ENCODE measurements at places on chromosomes 6 and 20.

DNA sequence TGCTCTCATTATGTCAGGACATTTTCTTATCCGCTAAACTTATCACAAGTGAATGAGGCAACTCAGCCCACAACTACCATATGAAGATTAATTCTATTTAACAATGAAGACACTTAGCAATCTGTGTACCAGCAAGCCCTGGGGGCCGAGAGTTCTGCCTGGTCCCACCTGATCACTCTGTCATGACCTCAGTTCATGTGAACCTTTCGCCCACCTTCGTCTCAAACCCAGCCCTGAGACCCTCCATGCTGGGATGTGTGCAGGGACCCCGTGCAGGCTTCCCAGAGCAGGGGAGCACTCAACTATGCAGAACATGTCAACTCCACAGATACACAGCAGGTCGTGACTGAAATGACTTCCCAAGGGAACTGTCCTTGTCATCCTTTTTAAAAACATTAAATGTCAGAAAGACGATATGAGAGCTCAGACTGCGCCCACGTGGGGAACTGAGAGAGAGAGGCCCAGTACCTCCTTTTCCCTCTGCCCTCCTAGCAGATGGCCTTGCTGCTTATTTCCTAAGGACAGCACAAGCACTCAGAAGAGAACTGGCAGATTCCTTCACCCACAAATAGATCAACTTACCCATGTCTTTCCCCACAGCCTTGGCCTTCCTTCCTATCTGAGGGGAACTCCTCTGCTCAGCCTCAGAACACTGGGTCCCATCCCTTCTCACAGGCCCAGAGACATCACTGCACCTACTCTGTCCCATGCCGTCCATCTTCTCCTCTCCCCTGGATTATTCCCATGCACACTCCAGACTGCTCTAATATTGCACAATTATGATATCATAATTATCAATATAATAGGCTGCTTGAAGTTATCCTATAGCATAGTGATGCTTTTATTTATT lies 11.5 kb downstream of the ABHD12 start:
- no peak for DNase-seq

DNA sequence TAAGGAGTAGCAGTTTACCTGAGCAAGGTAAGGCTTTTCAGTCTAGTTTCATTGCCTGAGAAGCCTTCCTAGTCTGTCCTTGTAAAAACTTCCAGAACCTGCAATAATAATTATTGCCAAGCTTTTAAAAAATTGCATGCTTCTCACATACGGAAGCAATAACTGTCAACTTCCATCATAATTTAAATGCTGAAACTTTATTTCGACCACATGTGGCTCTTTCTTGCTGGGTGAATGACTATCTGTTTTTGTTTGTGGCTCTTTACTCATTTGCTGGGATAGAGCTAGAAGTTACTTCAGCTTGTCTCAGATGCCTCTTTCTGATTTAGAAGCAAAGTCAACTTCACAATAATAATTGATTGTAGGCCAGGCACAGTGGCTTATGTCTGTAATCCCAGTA lies 95.9 kb upstream of the COL21A1 start:
- DNase-seq = no peak

DNA sequence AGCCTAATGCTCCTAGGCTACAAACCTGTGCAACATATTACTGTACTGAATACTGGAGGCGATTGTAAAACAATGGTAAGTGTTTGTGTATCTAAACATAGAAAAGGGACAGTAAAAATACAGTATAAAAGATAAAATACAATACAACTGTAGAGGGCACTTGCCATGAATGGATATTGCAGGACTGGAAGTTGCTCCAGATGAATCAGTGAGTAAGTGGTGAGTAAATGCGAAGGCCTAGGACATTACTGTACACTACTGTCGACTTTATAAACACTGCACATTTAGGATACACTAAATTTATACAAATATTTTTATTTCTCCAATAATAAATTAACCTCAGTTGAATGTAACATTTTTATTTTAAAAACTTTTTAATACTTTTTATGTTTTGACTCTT lies 485.0 kb downstream of the MMUT start:
- no peak for DNase-seq

GRCh38 chr6:3351829-3352524 lies 93.2 kb downstream of the PSMG4 start:
- no peak for DNase-seq

Measured in muscle of back (tissue), 13 donors.